ENCODE measurements at places on chromosomes 2 and 18. TPM values are rescaled to one million over a fixed set of nuclear protein-coding genes. Genes with fewer than 3 reads are reported as not detected.

DNA sequence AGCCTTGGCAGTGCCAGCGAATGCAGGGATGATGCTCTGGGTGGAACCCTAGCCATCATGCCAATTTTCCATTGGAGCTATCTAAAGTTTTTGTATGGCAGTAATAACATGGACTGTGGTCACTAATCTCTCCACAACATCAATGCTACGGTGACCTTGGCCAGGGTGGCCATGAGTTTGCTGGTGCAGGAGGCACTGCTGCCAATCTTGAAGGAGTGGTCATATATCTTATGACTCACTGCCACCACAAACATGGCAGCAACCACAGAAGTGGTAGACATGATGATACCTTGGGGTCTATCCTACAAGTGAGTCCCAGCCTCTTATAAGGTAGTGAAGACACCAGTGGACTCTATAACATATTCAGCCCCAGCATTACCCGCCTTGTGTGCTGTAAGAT, 104.6 kb downstream of the EVA1A start:
- H3K4me3 ChIP-seq = no peak overlapping the region
- H3K27me3 ChIP-seq = no peaks in the 10 kb centered on the region
- H3K4me1 ChIP-seq = peaks cover 26% of the 10 kb centered on the region
- peaks cover 3% of the 10 kb centered on the region for H3K36me3 ChIP-seq
- no peak for DNase-seq

Gene NGEF
- 0.96 TPM for total RNA-seq

- H3K27ac ChIP-seq = no peak overlapping the region
- no peak for DNase-seq
- H3K4me1 ChIP-seq = peaks cover 6% of the 10 kb centered on the region
- peaks cover 9% of the 10 kb centered on the region for H3K36me3 ChIP-seq
- H3K4me3 ChIP-seq = no peak overlapping the region
These were observed 109.4 kb downstream of the CERS6 start for GRCh38 chr2:168565512-168565911.

Gene IL1RN
- total RNA-seq = not detected

DNA sequence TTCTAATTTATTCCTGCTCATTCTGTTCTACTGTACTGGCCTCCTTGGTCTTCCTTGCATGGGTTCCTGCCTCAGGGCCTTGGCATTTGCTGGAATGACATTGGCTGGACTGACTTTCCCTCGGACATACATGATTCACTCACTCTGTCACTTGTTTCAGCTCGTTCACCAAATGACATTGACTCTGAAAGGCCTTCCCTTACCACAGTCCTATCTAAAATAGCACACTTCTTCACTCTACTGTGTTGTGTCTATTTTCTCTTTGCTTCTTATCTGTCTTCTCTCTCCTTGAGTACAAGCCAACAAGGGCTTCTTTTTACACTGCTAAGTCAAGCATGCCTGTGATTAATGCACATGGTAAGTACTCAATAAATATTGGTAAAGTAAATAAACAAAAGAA, 65.6 kb downstream of the SCG2 start:
- DNase-seq = no peak
- H3K27me3 ChIP-seq = no peaks in the 10 kb centered on the region
- H3K27ac ChIP-seq = no peak overlapping the region

- H3K27me3 ChIP-seq = peaks cover 74% of the 10 kb centered on the region
- DNase-seq = no peak
- H3K27ac ChIP-seq = no peak overlapping the region
- H3K4me3 ChIP-seq = no peak overlapping the region
These were observed 5.0 kb upstream of the CIDEA start for GRCh38 chr18:12248926-12249720.

Gene LRRTM1
- 1.5 TPM for total RNA-seq

Gene MYO7B
- 0.28 TPM for total RNA-seq

- peak overlapping the region; percentile 64 for H3K4me3 ChIP-seq
- H3K27me3 ChIP-seq = peaks cover 2% of the 10 kb centered on the region
These were observed 30.3 kb downstream of the PAX3 start for GRCh38 chr2:222268311-222268990.

Gene TANK
- 25.7 TPM for total RNA-seq

Measured in neural crest cell (in vitro differentiated cells).